ENCODE measurements at places on chromosomes 3 and 15.
A peak's percentile ranks its signal among the peaks of the same experiment; 100 is the strongest.

- no peak for DNase-seq
Observed at GRCh38 chr3:8959668-8960067, 3.6 kb downstream of the RAD18 start.

DNA sequence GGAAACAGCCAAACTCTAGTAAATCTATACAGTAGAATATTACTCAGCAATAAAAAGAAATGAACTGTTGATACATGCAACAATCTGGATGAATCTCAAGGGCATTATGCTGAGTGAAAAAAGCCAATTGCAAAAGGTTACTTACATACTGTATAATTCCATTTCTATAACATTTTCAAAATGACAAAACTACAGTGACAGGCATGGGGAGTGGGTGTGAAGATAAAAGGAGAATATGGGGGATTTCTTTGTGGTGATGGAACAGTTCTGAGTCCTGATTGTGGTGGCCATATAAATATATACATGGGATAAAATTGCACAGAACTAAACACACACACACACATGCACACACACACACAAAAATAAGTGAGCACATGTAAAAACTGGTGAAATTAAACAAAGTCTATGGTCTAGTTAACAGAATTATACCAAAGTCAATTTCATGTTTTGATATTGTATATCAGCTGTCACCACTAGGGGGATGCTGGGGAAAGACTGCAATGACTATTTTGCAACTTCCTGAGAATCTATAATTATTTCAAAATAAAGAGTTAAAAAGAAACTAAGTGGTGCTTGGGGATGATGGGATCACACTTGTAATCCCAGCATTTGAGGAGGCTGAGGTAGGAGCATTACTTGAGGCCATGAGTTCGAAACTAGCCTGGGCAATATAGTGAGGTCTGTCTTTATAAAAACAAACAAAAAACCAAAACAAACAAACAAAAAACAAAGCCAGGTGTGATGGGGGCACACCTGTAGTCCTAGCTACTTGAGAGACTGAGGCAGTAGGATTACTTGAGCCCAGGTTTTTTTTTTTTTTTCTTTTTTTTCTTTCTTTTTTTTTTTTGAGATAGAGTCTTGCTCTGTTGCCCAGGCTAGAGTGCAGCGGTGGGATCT, 66.0 kb downstream of the SPTSSB start:
- no peak for DNase-seq

DNA sequence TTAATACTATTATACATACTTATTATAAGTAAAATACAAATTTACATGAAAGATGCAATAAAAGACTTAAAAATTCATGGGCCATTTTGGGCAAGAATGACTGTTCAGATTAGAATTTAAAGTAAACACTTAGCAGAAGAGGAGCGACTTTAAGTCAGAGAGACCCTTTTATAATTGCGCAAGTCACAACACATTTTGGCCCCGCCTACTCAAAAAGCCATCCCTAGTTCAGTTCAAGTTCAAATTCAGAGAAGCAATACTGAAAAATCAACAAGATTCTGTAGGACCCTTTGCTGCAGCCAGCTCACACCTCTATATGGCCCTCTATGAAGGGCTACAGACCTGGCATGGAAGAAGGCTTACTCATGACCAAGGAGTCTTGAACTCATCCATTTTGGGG, 64.6 kb downstream of the PEAK1 start:
- DNase-seq, result no peak

- no peak for DNase-seq
Observed at GRCh38 chr15:27218426-27218825, 247.4 kb downstream of the GABRG3 start.

GRCh38 chr3:39285332-39285731, 5.5 kb upstream of the CX3CR1 start:
- DNase-seq, result no peak

GRCh38 chr15:49877117-49877872, 241.7 kb downstream of the ATP8B4 start:
- no peak for DNase-seq

DNA sequence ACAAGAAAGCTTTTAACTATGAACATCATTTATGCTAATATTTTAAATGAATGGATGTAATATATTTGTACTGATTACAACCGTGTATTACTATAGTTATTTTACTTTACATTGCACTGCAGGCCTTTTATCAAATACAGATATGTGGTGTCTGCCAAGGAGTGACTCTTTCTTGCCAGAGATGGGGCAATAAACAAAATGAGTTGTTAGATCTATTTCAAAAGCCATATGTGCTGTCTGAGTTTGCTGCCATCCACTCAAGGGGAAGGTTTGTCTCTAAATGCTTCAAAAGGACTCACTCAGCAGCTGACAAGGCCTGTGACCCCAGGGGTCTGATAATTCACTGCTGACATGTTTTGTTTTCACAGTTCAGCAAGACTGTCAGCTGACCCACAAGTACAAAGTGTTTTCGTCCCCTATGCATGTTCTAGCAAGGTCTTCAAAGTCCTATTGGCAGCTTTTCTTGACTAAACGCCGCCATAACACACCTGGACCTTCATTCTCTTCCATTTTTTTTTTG, 41.3 kb upstream of the ZBED2 start:
- no peak for DNase-seq

GRCh38 chr3:99706410-99706809, 68.0 kb downstream of the COL8A1 start:
- no peak for DNase-seq

DNA sequence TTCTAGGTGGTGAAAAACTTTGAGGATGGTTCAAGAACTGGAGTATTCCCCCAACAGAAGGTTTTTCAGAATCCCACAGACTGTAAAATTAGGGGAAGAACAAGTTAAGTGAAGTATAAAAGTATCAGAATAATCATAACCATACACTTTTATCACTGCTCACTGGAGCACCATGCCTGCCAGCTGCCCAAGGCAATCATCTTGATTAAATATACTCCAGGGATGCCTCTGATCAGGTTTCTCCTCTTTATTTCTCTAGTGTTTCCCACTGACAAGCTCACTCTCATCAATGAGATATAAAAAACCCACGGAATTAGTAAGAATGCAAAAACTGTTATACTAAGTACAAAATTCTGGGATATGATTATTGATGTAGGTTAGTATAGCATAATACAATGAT, 108.0 kb downstream of the STAG1 start:
- DNase-seq, result no peak

DNA sequence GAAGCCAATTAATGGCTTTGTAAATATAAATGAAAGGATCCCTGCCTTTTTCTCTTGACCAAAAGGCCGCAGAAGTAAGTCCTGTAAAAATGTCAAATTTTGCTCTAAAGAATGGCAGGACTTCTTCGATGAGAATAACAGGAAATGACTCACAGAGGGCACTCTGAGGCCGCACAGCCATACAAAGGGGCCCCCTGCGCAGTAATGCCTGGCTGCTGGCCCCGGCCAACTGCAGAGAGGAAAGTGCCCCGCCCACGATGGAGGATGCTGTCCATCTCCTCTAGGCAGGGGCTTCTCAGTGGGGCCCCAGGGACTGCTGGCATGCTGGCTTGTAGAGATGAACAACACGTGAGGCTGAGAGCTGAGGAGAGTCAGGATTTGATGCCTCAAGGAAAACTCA, 18.1 kb upstream of the SCN10A start:
- no peak for DNase-seq

- DNase-seq, result peak; percentile 44
Observed at GRCh38 chr3:111971533-111972130, 7.2 kb upstream of the ABHD10 start.

- no peak for DNase-seq
Observed at GRCh38 chr3:27302891-27303290, 66.3 kb downstream of the NEK10 start.

- DNase-seq, result no peak
Observed at GRCh38 chr3:16174389-16174788, at the start of gene GALNT15. Gene GALNT15 (plus strand): TSS chr3:16174680. CDS start chr3:16175152, 472 bp downstream.

GRCh38 chr15:60941448-60941847, 287.7 kb downstream of the RORA start:
- DNase-seq, result no peak

- no peak for DNase-seq
Observed at GRCh38 chr15:52378746-52379394, 83.3 kb upstream of the MYO5C start.

- no peak for DNase-seq
Observed at GRCh38 chr3:184538666-184539431, 22.7 kb upstream of the EPHB3 start.

DNA sequence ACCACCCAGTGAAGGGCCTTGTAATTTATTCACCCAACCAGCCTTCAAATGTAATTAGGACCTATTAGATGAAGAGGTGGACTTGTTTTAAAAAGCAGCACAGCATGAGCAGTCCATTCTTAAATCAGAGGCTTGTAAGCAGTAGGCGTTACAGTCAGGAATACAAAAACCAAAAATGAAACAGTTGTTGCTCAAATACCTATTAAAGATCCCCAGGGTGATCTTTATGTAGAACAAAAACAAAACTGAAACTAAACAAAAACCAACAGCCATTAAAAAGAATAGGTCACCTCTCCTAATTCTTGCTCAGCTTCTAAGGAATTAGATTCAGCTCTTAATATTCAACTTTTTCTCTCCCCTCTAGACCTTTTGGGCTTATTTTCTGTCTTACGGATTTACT, 104.9 kb upstream of the ST8SIA2 start:
- DNase-seq, result no peak

GRCh38 chr3:173892547-173892946, 495.0 kb downstream of the NLGN1 start:
- no peak for DNase-seq

DNA sequence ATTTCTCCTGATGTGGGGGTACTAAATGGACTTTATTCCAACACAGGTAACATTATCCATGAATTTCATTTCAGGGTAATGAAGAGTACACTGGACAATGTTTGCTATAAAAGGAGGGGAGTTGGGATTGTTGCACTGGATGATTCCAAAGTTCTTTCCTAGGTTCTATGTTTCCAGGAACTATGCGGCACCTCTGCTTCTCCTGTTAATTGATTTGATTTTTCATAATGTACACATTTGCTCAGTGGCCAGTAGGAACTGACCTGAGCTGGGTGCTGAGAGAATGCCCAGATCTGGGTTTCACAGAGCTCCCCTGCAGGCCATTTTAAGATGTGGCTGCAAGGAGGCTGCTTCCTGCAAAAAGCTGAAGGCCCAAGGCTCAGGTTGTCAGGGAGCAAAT, 171.7 kb downstream of the KLF13 start:
- DNase-seq, result no peak

DNA sequence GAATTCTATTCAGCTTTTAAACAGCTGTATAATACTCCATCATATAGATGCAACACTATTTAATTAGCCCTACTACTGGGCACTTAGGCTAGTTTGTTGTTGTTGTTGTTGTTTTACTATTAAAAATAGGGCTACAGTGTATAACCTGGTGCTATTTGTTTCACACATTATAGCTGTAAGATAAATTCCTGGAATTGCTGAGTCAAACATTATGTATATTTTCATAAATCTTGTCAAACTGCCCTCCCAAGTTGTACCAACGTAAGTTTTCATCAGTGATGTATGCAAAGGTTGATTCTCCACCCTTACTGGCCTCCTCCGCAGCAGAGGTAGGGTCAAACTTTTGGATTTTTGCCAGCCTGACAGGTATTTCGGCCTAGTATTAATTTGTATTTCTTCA, 3.8 kb upstream of the CEMIP start:
- no peak for DNase-seq

DNA sequence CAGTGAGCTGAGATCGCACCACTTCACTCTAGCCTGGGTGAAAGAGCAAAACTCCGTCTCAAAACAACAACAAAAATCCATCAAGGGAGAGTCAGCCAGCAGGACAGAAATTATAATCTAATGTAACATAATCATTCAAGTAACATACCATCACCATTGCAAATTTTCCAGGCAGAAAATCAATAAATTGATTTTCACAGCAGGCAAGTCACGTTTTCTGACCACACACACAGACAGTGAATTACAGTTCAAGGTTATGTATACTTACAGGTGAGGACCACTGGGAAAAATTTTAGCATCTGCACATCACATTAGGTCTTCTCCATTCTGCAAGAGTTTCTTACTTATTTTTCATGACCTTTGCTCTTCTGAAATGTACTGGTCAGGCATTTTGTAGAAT, 29.9 kb upstream of the NPAP1 start:
- no peak for DNase-seq

DNA sequence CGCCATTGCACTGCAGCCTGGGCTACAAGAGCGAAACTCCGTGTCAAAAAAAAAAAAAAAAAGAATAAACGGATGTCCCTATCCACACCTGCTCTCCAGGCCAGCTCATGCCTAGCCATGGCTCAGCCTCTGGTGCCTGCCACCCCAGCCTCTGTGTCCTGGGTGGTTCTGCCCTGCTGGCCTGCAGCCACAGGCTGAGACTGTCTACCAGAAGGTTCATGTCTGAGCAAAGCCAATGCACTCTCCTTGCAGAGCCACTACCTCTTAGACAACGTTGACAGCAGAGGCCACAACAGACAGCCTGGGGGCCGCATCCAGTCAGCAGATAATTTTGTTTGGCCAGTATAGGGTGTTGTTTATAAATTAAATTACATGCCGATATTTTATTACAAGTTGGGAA, 127.7 kb downstream of the ASB7 start:
- no peak for DNase-seq

GRCh38 chr15:67064607-67065530, 533 bp upstream of the SMAD3 start:
- no peak for DNase-seq
